ENCODE measurements at places on chromosomes 7 and 10. TPM values are rescaled to one million over a fixed set of nuclear protein-coding genes. Genes with fewer than 3 reads are reported as not detected.

The TCAF1 gene
- 12.4 TPM for total RNA-seq

DNA sequence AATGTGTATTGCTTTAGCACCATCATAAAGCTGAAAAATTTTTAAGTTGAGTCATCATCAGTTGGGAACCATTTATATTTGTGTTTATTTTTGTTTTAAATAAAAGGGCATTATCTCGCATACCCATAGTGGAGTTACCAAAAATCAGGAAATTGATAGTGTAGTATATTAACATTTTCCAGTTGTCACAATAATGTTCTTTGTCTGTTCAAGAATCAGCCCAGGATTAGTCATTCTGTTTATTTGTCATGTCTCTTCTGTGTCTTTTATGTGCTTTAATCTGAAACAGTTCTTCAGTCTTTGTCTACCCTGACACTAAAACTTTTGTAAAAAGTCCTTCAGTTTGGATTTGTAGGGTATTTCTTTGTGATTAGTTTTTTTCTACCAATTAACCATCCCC lies 827.8 kb upstream of the ZWINT start:
- DNase-seq = peak; percentile 26

DNA sequence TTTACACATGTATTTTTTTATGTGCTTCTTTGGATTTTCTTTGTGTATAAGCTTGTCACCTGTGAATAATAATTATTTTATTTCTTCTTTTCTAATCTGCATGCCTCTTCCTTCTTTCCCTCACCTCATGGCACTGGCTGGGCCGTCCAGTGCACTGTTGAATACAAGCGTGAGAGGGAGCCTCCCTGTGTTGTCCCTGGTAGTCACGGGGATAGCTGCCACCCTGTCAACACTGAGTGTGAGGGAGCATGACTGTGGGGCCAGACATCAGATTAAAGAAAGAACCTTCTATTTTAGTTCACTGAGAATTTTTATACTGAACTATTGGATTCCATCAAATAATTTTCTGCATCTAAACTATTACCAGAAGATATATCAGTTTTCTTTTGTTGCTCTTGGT lies 187.9 kb downstream of the CDC14C start:
- DNase-seq = no peak

DNA sequence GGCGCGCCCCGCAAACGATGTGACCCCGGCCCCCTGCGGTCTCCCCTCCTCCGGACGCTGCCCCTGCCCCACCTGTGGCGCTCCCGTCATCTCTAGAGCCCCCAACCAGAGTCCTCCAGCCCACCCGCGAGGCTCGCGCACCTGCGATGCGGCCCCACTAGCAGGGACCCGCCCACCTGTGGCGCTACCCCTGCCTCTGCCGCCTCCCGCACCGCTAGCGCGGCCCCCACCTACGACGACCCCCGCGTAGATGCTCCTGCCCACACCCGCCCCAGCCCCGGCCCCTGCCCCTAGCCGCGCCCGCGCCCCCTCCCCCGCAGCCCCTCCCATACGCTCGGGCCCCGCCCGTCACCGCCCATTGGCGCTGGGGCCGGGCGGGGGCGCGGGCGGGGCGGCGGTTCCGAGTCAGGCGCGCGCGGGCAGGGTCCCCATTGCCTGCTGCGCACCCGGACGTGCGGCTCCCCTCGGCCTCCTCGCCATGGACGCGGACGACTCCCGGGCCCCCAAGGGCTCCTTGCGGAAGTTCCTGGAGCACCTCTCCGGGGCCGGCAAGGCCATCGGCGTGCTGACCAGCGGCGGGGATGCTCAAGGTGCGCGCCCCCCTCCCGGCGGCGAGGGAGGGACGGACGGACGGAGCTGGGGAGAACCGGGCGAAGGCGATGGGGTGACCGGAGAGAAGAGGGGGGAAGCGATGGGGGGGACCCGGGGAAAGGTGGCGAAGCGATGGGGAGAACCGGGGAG lies at the start of gene PFKP:
Gene PFKP, plus strand, starts transcription at position 431 of the 741 bp plus-strand sequence. Its CDS starts 48 bp downstream, at position 479.
- no peak for DNase-seq

DNA sequence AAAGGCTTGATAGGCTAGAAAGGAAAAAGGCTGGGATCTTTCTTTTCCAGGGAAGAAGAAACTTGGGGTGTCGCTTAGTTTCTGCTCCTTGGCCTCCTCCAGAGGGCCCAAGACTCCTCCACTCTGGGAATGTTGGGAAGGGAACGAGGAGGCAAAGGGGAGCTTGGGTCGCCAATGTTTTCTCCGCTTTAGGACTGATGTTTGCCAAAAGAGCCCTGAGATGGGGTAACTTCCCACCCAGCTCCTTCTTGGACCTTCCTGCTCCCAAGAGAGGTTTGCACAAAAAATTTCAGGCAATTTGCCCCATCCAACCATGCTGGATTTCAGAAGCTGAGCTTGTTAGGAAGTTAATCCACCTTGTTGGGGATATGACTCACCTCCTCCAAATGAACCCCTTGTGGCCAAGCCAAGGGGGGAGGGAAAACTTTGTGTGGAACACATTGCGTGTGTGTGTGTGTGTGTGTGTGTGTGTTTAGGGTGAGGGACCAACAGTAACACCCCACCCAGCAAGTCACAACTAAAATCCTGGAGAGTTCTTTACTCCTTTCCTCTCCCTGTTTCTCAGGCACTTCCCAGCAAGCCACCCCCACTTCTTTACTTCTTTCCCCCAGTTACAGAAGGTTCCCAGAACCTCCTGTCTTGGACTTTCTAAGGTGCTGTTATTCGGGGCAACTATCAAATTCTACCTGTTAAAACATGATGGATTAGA lies 8.7 kb upstream of the HOXA2 start:
- DNase-seq = peak; percentile 85

The PRF1 gene
- total RNA-seq = not detected

Data from PC-3 (cell line).